ENCODE measurements at places on chromosomes 1 and 21.
A peak's percentile ranks its signal among the peaks of the same experiment; 100 is the strongest.

DNA sequence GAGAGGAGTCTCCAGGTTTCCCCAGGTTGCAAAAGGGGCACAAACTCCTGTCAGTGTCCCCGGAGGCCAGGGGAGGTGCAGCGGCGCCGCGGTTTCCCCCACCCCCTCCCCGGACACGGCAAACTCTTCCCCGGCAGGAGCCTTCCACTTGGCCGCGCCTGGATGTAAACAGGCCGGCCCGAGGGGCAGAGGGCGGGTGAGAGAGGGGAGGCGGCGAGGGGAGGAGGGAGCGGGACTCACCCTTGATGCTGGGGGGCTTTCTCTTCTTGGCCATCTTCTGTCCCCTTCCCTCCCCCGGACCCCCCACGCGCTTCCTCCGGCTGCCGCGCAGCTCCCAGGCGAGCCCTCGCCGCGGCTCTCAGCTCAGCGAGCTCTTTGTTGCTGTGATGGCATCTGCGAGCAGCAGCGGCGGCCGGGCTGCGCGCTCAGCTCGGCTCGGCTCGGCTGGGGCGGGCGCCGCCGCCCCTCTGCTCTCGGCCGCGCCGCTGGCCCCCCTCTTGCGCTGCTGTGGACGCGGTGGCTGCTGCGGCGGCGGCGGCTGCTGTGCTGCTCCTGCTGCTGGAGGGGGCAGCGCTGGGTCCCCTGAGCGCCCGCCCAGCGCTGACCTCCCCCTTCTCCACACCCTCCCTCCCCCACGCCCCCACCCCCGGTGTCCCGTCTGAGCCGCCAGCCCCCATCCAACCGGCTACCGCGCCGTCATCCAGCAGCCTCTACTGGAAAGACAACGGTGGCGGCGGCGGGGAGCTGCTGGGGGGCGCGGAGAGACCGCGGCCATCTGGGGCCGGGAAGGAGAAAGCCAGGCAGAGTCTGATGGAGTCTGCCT is 4.9 kb upstream of the SLC44A5 start:
- peak; percentile 77 for DNase-seq

DNA sequence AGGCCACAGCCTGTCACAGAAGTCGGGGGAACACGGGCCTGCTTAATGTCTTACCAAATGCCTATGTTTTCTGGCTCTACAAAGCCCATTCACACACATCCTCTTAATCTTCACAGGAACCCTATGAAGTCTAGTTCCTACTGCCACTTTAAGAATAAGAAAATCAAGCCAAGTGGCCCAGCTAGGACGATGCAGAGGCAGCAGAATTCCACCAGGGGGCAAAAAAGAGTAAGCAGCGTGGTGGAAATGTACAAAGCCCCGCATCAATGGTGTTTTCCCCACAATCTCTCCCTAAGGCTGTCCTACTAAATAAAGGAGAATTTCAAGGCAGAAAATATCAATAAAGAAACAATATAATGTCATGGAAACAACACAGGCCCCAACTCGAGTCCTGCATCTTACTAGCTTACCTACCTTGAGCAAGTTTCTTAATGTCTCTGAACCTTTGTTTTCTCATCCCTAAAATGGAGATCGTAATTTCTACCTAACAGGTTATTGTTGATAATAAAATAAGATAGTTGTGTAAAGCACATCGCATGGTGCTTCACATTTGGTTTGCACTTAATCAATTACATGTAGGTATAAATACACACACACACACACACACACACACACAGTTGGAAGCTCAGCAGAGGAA is 21.4 kb downstream of the SEC16B start:
- DNase-seq: peak; percentile 78

GRCh38 chr1:90730243-90731022 is 13.3 kb upstream of the BARHL2 start:
- peak; percentile 88 for DNase-seq

GRCh38 chr1:219927956-219928790 is at the start of gene SLC30A10:
Gene SLC30A10, minus strand, starts transcription at chr1:219928557. Its CDS starts 117 bp downstream, at chr1:219928440.
- peak; percentile 79 for DNase-seq

DNA sequence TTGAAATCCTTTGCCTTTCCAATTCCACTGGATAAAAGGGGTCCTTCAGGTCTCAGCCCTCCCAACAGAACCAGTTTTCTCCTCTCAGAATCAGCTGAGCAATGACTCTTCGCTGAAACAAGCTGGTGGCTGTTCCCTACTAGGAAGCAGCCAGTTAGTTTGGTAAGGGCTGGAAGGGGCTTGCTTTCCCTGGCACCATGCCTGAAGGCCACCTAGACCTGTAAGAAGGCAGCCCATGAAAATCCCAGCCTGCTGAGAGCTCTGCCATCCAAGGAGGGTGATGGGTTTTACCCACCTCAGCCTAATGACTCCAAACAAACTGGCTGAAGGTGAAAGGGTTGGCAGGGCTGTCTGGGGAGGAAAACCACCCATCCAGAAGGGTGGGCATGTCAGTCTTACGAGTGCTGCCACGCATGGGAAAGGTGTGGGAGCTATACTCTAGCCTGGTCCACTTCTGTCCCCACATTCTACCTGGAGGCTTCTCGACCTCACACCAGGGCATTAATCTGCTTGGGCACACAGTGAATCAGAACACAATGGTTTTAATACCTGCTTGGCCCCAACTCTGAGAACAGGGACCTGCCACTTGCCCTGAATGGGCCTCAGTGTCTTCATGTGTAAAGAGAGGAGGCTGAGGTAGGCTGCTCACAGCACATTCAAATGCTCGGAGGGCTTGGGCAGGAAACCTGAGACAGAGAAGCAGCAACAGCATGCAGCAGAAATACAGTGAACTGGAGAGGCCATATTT is 53.0 kb downstream of the CD46 start:
- no peak for DNase-seq

GRCh38 chr1:186286615-186287315 is 88.3 kb downstream of the TPR start:
- DNase-seq: no peak

GRCh38 chr1:59672851-59673572 is 141.7 kb upstream of the HOOK1 start:
- DNase-seq: peak; percentile 54

GRCh38 chr1:203366476-203366875 is 15.6 kb upstream of the FMOD start:
- peak; percentile 42 for DNase-seq

DNA sequence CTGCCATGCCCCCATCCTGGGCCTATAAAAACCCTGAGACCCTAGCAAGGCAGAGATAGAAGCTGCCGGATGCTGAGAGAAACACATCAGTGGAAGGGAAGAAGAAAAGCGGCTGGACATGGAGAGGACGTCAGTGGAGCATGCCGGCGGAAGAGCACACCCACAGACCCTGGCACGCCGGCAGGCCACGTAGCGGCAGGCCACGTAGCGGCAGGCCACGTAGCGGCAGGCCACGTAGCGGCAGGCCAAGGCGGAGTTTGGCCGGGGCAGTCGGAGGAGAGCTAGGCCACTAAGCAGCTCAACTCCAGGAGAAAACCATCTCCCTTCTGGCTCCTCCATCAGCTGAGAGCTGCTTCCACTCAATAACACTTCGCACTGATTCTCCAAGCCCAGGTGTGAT is 35.1 kb downstream of the LRRC3 start:
- DNase-seq: no peak

GRCh38 chr1:13774121-13774520 is 74.1 kb downstream of the PRDM2 start:
- no peak for DNase-seq

GRCh38 chr1:203676455-203676854 is 49.8 kb downstream of the ATP2B4 start:
- no peak for DNase-seq

DNA sequence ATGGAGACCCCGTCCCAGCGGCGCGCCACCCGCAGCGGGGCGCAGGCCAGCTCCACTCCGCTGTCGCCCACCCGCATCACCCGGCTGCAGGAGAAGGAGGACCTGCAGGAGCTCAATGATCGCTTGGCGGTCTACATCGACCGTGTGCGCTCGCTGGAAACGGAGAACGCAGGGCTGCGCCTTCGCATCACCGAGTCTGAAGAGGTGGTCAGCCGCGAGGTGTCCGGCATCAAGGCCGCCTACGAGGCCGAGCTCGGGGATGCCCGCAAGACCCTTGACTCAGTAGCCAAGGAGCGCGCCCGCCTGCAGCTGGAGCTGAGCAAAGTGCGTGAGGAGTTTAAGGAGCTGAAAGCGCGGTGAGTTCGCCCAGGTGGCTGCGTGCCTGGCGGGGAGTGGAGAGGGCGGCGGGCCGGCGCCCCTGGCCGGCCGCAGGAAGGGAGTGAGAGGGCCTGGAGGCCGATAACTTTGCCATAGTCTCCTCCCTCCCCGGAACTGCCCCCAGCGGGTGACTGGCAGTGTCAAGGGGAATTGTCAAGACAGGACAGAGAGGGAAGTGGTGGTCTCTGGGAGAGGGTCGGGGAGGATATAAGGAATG is 505 bp downstream of the LMNA start:
- DNase-seq: peak; percentile 70

GRCh38 chr1:15717418-15718125 is 18.5 kb upstream of the SLC25A34 start:
- DNase-seq: no peak

DNA sequence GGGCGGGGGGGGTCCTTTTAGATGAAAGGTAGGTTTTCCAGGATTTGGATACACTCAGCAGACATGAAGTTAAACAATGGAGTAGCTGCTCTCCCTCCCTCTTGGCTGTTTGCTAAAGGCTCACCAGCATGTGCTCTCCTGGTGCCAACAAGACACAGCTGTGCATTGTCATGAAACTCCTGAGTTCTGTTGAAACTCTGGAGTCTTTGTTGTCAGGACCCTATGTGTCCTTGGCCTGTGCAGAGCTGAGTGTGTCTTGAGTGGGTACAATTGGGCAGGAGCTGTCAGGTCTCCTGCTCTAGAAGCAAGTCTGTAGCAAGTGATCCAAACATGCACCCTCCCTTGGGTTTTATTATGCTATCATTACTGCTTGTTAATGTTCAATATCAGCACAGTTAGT is 12.7 kb downstream of the TBX19 start:
- no peak for DNase-seq

DNA sequence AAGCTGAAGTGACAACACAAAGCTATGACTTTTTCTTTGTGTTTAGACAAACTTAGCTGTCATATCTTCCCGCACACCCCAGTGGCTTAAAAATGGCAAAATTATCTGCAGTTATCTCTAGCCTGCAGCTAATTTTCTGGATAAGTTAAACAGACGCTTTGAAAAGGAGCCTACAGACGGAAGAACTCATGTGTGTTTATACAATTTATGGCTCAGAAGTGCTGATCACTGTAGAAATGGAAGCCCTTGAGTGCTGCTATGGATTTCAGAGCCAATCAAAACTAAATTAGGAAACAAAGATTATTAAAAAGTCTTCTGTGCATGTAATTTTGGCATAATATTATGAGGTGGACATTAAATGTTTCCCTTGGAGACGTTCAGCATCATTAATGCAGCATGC is 11.6 kb downstream of the NTNG1 start:
- DNase-seq: no peak

DNA sequence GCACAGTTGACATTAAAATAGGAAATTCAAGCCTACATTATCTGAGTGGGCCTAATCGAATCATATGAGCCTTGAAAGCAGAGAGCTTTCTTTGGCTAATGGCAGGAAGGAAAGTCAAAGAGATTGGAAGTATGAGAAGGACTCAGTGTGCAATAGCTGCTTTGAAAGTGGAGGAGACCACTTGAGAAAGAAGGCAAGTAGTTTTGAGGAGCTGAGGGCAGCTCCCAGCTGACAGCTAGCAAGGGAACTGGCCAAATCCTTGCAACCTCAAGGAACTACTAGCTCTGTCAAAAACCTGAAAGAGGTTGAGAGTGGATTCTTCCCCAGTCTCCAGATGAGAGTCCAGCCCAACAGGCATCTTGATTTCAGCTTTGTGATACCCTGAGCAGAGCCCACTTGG is 149.0 kb upstream of the CACYBP start:
- DNase-seq: no peak

DNA sequence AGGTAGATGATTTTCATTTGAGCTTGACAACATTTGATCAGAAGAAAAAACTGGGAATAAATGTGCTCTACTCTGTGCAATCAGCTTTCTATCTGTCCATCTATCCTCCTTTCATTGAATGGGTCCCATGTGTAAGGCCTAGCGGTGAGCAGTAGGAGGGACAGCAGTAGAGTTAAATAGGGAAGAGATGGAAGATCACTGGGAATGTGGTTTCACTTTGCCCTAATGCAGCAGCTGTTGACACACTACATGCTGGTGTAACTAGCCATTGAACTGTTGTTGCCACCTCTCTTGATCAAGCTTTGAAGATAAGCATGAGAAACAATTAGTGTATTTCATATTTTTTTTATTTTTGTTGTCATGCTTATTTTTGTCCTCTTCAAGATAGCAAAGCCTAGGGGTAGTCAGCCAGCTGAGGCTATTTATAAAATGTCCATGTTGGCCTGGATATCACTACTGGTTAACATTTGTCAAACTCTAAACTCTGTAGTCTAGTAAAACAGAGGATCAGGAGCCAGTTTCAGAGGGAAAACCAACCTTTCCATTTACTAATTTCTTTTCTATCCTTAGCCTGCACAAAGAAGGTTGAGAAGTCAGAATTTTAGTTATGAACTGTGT is 41.9 kb downstream of the CACNA1E start:
- peak; percentile 21 for DNase-seq

GRCh38 chr1:182698971-182699370 is 14.6 kb upstream of the RGS8 start:
- no peak for DNase-seq

GRCh38 chr21:32094804-32095203 is 184.0 kb downstream of the MIS18A start:
- DNase-seq: peak; percentile 32

DNA sequence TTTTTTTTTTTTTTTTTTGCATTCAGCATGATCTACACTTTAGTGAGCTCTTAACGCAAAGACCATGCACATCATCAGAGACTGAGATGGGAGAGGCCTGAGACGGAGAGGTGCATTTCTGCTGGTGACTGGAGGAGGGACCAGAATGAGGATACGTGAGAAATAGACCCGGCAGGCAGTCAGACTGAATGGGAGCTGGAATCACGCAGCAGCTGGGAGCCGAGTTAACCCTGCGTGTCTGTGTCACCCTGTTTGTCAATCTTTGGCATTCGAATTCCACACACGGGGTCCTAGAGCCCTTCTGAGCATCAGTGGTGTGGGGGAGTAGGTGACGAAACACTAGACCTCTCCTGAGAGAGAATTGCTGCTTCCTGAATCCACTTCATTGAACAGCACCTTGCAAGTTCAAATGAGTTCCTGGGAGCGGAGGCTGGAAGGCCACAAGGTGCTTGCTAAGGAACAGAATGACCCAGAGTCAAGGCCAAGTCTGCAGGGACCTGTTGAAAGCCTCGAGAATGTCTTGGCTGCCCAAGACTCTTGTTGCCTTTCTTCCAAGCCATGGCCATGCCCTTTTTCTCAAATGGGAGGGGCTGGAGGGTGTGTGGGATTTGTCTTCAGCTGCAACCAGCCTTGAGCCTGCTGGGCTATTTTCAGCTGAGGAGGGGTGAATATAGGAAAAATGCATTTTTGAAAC is 123.3 kb downstream of the CNIH3 start:
- DNase-seq: no peak

- DNase-seq: peak; percentile 80
These were observed 37.2 kb downstream of the WNT4 start for GRCh38 chr1:22105611-22106207.
